CD4-positive, alpha-beta T cell treated with Interleukin-1 beta for 1 hour (primary cell): ENCODE measurements at places on chromosomes 5 and 9.

- DNase-seq: no peak
These were observed 507 bp upstream of the GPSM1 start for GRCh38 chr9:136326761-136327303.

- DNase-seq: peak; percentile 24
These were observed 56.2 kb upstream of the ZSWIM6 start for GRCh38 chr5:61275841-61276240.

- DNase-seq: no peak
These were observed 47.8 kb downstream of the SVEP1 start for GRCh38 chr9:110531776-110532175.

DNA sequence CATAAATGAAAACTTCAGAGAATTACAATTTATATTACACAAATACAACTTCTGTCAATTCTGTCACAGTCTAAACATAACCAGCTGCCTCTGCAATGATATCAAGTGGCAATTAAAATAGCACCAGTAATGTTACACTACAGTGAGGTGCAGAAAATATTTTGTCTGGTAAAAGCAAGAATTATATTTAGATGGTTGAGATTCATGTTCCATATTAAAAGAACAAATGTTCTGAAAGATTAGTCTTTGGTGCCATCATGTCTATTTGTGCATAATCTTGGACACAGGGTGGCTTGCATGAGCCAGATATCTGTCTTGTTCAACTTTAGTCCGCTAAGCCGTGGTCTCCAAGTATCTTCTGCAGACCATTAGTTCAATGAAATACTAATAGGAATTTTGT is 29.0 kb upstream of the PRR16 start:
- DNase-seq: no peak

DNA sequence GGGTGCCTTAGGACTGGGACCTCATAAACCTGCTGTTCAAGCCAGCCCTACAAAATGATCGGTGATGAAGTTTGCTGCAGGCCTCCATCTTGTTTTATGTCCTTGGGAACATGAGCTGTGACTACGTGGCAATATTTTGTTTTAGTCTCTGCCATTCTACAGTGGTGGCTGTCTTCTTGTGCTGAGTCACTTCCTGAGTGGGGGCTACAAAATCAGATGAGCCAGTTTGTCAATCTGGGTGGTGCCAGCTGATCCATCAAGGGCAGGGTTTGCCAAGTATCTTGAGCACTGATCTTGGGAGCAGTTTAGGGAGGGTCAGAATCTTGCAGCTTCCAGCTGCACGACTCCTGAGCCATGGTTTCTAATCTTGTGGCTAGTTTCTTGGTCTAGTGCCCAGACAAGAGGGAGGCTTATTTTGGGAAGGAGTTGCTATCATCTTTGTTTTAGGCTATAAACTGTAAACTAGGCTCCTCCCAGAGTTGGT is 94.7 kb downstream of the YTHDC2 start:
- DNase-seq: no peak

DNA sequence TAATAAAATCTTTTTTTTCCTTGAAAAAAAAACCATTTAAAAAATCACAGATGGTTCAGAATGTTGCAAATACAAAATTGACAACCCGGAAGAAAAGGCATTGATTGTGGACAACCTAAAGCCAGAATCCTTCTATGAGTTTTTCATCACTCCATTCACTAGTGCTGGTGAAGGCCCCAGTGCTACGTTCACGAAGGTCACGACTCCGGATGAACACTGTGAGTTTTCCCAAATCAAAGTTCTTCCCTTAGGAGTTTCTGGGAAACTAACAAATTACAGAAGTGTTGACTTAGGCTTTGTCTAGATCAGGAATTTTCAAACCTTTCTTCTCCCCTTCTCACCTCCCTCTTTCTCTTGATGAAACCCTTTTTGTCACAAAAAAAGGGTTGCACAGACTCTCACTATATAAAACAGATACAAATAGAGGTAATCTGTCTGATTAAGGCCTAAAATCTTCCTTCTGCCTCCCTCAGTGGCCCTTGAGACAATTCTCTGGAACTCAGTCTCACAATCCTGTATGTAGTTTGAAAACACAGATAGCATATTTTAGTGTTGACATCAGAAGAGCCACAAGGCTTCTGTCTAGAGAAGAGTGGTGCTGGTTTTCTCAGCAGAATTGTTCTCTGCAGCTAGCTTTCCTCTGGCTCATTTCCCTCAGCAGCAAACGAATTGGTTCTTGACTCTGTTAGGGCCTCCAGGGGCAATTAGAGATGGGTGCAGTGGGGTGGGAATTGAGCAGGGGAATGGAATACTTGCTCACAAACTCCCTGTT is 79.5 kb downstream of the OSMR start:
- no peak for DNase-seq

DNA sequence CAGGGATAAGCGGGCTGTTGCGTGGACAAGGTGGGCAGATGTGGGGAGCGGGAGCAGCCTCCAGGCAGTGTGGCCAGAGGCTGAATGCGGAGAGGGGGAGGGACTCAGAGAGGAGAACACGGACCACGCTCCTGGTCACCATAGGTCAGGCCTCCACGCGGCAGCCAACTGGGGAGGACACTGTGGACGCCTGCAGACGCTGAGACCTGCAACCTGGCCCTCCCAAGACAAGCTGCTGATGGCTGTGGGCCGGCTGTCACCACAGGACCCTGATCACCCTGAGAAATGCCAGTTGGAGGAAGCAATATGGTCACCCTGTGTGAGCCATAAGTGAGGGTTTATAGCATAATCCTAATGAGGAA is 16.8 kb downstream of the LPCAT1 start:
- DNase-seq: no peak

DNA sequence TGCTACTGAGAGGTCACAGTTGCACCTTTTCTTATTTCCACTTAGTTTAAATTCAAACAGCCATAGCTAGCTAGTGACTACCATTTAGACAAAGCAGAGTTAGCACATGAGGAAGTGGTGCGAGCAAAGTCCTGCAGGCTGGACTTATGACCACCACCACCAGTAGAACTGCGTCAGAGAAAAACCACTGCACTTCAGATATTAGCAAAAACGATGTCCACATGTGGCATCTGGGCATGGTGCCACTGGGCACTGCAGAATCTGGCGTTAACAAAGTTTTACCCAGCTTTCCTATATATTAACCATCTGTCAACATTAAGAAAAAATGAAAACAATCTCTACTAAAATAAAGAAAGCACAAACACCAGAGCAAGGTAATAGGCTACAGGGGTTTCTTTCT is 80.1 kb downstream of the SPTLC1 start:
- DNase-seq: no peak
